Activated CD8-positive, alpha-beta T cell treated with anti-CD3 and anti-CD28 coated beads for 36 hours (primary cell): ENCODE measurements at places on chromosomes 5 and 9. TPM values are rescaled to one million over a fixed set of nuclear protein-coding genes. Genes with fewer than 3 reads are reported as not detected.

- DNase-seq: no peak
Observed at GRCh38 chr5:36570301-36571095, 35.9 kb upstream of the SLC1A3 start.

DNA sequence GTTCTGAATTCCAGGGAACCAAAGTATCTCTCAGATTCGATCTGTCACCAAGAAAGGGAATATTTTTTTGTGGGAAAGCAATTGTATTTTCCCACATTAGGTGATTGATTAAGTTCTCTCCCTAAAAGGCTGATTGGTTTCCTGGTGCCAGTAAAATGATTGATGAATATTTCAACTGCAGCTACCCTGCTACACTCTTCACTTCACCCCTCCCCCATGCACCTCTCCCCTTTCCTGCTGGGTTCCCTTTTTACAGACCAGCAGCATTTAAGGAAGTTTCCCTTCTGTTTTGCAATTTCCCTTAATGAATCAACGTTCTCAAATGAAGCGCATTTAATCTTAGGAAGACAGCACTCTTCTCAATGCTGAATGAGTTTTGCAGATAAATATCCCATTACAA lies 13.1 kb downstream of the NR6A1 start:
- no peak for DNase-seq

- no peak for DNase-seq
Observed at GRCh38 chr9:36471359-36471758, 71.3 kb upstream of the RNF38 start.

CDX1 gene
- total RNA-seq: not detected

- peak; percentile 12 for DNase-seq
Observed at GRCh38 chr9:114238891-114239875, 83.7 kb upstream of the ORM1 start.

DNA sequence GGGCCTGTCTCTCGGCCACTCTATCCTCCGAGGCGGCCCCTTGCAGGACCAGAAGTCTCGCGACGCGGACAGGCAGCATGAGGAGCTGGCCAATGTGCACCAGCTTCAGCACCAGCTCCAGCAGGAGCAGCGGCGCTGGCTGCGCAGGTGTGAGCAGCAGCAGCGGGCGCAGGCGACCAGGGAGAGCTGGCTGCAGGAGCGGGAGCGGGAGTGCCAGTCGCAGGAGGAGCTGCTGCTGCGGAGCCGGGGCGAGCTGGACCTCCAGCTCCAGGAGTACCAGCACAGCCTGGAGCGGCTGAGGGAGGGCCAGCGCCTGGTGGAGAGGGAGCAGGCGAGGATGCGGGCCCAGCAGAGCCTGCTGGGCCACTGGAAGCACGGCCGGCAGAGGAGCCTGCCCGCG lies 283.5 kb downstream of the ARHGEF28 start:
- no peak for DNase-seq
